Activated CD8-positive, alpha-beta memory T cell treated with anti-CD3 and anti-CD28 coated beads, Interleukin-2, amount 10 ng/mL, durations not matched to agents 7 days and 5 days (primary cell): ENCODE measurements at places on chromosomes 11 and 22. TPM values are rescaled to one million over a fixed set of nuclear protein-coding genes. Genes with fewer than 3 reads are reported as not detected.
A peak's percentile ranks its signal among the peaks of the same experiment; 100 is the strongest.

- H3K36me3 ChIP-seq, result peaks cover 58% of the 10 kb centered on the region
- no peaks in the 10 kb centered on the region for H3K27me3 ChIP-seq
- H3K27ac ChIP-seq, result peak overlapping the region; percentile 65
- DNase-seq, result peak; percentile 55
Measured at GRCh38 chr22:27896245-27896644, 22.8 kb downstream of the PITPNB start.

DNA sequence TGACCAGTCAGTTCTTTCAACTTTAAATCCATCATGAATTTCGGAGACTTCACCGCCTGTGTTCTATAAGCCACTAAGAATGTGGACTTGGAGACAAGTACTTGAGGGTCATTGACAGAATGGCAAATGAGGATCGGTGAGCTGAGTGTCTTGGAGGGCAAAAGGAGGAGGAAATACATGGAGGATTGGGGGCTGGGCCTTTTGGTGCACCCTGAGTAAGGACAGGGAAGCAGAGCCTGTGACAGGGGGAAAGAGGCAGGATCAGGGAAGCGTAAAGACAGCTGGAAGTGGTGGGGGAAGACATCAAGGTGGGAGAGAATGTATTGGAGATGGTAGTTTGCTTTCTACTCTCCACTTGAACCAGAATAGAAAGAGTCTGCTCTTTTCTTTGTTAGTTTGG, 70.4 kb upstream of the MTMR2 start:
- no peak overlapping the region for H3K27ac ChIP-seq
- H3K4me1 ChIP-seq, result peaks cover 8% of the 10 kb centered on the region
- H3K27me3 ChIP-seq, result no peaks in the 10 kb centered on the region
- H3K36me3 ChIP-seq, result peaks cover 8% of the 10 kb centered on the region
- no peak for DNase-seq

DNA sequence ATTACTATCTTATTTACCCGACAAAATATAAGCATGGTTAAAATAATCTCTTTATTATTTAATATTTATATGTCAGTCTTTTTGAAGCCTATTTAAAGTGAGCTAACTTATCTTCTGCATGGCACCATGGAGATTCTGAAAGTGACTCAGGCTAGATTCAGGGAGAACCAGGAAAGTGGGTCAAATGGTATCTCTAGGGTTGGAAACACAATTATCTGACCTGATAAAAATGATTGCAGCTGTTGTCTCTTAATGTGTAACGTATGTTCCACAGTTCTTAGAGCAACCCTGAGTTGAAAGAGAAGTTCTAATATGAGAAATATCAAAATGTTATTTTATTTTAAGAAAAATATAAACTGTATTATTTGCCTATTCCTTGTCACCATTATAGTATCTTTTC, 143.1 kb upstream of the CARD18 start:
- H3K36me3 ChIP-seq, result no peaks in the 10 kb centered on the region
- H3K27me3 ChIP-seq, result peaks cover 8% of the 10 kb centered on the region
- no peaks in the 10 kb centered on the region for H3K4me1 ChIP-seq
- no peak overlapping the region for H3K27ac ChIP-seq

DNA sequence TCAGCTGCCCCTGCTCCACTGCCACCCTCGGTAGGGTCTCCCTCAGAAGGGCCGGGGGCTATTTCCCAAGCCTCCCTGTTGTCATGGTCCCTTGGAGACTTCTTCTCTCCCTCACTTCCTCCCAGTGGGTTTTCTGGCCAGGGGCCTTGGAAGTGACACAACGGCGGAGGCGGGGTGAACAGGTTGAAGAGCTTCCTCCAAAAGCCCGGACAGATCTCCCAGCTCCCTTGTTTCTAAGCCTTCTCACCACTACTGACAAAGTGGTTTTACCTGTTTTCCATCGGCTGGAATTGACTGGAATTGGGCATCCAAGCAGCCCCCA, 14.5 kb downstream of the MYH9 start:
- peaks cover 95% of the 10 kb centered on the region for H3K4me1 ChIP-seq
- DNase-seq, result no peak
- peaks cover 62% of the 10 kb centered on the region for H3K36me3 ChIP-seq
- H3K27me3 ChIP-seq, result no peaks in the 10 kb centered on the region

GRCh38 chr11:32575070-32575469, 8.6 kb upstream of the EIF3M start:
- no peak overlapping the region for H3K4me3 ChIP-seq
- no peak overlapping the region for H3K27ac ChIP-seq
- no peak for DNase-seq
- no peaks in the 10 kb centered on the region for H3K36me3 ChIP-seq
- peaks cover 5% of the 10 kb centered on the region for H3K27me3 ChIP-seq

GRCh38 chr22:27866135-27867084, 52.6 kb downstream of the PITPNB start:
- peaks cover 20% of the 10 kb centered on the region for H3K36me3 ChIP-seq
- no peak overlapping the region for H3K27ac ChIP-seq

DNA sequence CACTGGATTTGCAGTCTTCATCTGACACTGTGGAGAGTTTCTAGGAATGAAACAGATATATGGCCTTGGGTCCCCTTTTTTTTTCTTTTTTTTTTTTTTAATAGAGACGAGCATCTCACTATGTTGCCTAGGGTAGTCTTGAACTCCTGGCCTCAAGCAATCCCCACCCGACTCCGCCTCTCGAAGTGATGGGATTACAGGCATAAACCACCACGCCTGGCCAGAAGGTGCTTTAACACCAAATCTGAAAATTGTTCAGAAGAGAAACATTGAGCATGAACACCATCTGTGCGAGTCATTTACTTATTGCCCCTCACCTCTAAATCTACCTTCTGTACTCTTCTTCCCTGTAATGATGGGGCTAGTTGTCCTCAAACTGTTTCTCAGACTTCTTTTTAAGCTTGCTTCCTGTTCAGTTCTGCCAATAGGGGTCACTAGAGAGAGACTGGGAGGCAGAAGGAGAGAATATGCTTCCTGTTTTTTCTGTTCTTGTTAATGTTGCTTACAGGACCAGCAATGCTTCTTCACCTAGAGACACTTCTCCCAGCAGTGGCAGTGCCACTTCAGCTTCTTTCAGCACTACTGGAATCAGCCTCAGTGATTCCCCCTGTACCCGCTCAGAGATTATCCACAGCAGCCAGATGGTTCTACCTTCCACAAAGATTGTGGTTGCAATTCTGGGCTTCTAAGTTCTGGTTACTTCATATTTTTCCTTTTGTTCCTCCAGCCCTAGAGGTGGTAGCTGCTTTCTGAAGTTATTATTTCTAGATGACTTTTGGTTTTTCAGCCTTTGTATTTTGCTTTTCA, 20.8 kb upstream of the ZBED5 start:
- H3K27me3 ChIP-seq, result no peaks in the 10 kb centered on the region
- no peak overlapping the region for H3K4me3 ChIP-seq
- peaks cover 20% of the 10 kb centered on the region for H3K36me3 ChIP-seq
- no peak overlapping the region for H3K27ac ChIP-seq
- peaks cover 8% of the 10 kb centered on the region for H3K4me1 ChIP-seq
- no peak for DNase-seq

Gene GP1BB
- not detected for total RNA-seq

Gene C11orf97
- total RNA-seq, result not detected

Gene MRGPRX3
- not detected for total RNA-seq

Gene SCN4B
- total RNA-seq, result not detected

Gene GAL3ST3
- not detected for total RNA-seq

Gene RTN4RL2
- total RNA-seq, result not detected
